ENCODE measurements at places on chromosomes 1 and 21.
A peak's percentile ranks its signal among the peaks of the same experiment; 100 is the strongest.

DNA sequence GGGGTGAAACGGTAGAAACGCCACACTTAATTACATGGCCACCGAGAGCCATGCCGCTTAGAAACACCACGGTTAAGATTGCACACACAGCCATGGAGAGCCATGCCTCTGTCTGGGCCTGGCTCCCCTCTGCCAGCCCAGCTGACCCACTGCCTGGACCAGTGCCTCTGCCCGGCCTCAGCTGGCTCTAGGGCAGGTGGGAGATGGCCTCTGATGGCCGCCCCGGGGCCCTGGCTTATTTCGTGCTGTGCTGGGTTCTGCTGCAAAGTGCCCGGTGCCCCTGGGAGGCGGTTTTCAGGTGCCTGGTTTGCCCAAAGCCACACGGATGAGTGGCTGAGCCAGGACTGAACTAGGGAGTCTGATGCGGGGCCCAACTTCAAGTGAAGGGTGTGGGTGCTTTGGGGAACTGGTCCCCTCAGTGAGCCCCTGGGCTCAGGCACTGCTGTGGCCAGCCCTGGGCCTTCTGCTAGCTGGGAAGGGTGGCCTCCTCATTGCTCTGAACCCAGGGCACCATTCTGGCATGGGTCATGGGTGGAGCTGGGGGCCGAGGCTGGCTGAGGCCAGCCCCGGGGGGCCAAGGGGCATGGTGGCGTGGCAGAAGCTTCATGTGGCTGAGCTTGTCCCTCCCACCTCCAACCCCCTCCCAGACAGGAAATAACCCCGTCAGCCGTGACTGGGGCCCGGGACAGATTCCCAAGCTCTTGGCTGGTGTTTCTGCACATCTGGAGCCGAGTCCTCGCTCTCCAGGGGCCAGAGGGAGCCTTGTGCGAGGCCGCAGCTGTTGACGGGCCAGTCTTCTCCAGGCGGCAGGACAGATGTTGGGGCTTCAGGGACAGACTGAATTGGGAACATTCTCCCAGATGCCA lies 1.9 kb upstream of the GPR153 start:
- DNase-seq = no peak

DNA sequence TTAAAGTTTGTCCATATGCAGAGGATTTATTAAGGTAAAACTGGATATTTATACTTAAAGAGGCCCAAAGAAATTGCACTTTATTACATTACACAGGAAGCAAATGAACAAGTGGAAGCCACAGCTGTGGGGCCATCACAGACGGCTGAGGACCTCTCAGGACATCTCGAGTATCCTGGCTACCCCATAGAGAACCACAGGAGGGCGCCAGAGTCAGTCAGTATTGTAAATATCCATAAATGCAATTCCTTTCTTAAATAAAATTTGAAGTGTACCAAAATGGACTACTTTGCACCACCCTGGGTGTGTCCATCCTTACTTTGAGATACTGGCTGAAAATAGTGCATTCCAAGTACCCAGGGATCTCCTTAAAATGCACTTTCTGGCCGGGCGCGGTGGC lies 257.2 kb downstream of the MRPL39 start:
- DNase-seq = no peak

DNA sequence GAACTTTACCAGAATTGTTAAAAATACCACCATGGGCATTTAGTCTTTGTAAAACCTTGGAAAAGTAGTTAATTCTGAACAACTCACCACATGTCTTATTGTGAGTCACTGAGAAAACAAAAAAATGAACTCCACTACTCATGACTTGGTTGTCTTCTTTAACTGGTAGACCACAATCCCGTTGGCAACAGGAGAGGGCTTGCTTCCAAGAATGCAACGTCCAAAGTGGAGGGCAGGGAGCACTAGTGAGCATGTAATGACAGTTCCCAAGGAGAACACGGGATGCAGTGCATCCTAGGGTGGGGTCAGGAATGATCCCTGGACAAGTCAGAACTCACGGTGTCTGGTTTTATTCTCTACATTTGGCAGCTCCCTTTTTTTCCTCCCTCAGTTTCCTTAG lies 15.2 kb upstream of the HMCN1 start:
- peak; percentile 83 for DNase-seq

GRCh38 chr1:30325999-30326398 lies 397.4 kb downstream of the MATN1 start:
- no peak for DNase-seq

GRCh38 chr1:15388201-15388880 lies 21.3 kb upstream of the EFHD2 start:
- DNase-seq = no peak

DNA sequence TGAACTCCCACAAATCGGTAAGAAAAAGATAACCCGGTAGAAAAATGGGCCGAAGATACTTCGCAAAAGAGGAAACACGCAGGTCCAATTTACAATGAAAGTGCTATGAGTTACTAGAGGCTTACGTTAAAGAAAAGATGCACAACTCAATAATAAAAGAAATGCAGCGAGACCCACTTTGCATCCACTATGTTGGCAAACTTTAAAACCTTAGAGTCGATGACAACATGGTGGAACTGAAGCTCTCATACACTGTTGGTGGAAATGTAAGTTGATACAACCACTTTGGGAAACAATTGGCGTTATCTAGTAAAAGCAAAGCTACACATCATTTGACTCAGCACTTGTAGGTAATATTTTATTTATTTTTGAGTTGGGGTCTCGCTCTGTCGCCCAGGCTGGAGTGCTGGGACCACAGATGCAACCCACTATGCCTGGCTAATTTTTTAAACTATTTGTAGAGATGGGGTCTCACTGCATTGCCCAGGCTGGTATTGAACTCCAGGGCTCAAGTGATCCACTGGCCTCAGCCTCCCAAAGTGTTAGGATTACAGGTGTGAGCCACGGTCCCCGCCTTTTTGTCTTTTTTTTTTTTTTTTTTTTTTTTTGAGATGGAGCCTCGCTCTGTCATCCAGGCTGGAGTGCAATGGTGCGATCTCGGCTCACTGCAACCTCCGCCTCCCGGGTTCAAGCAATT lies 696 bp upstream of the GPATCH3 start:
- DNase-seq = no peak

- no peak for DNase-seq
These were observed 112.6 kb downstream of the EIF4G3 start for GRCh38 chr1:21064057-21064456.

DNA sequence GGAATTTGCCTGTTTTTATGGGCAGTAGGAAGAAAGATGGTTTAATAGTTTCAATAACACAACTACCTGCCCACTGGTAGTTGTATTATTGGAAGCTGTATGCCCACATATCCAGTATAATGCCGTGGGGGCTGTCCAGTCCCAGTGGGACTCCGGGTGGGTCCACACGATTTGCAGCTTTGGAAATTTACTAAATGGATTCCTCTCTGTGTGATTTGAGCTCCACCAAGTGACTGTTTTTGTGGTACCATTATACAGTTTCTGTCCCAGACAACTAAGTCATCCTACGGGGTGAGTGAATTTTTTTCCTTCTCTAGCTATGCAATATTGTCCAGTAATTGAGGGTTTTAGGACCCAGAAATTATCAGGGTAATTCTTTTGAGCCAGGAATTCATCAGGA lies 86.8 kb downstream of the PLA2G4A start:
- no peak for DNase-seq

GRCh38 chr1:80891871-80892270 lies 908.9 kb upstream of the ADGRL2 start:
- DNase-seq = no peak
